ENCODE measurements at places on chromosomes 16 and 17. TPM values are rescaled to one million over a fixed set of nuclear protein-coding genes. Genes with fewer than 3 reads are reported as not detected.

DNA sequence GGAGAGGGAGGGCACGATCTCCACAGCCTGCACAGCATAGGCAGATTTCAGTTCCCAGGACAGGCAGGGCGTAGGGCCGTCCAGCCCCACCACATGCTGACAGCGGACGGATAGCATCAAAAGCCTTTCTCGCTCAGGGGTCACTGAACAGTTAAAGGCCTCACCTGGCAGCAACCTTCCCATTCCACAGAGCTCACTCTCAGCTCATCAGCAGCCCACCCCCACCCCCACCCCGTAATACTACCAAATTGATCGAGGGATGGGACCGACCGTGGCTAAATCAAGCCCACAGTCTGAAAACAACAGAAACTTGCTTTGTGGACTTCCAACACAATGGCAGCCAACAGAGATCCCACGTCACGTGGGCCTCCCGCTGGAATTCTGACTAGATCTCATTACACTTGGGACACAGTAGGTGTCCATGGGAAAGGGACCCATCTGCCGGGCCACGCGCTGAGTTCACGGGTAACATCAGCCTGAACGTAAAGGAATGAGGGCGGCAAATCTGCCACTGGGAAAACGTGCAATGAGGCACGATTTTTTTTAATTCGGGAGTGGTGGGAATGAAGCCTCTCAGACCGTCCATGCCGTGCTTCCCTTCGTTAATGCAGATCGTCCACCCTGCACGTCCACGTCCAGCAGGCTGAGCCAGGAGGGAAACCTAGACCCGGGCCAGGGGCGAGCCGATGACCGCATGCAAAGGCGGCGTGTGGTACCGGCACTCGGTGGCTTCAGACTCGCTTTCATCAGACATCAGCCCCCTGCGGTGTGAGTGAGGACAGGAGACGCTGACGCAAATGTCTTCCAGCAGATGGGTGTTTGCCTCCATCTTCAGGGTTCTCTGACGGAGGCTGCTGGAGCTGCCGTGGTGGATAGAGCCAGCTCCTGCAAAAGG is 92.1 kb downstream of the TBC1D16 start:
- no peak overlapping the region for H3K4me3 ChIP-seq
- peaks cover 8% of the 10 kb centered on the region for H3K4me1 ChIP-seq
- no peak overlapping the region for H3K27ac ChIP-seq
- no peaks in the 10 kb centered on the region for H3K36me3 ChIP-seq
- no peak for DNase-seq

DNA sequence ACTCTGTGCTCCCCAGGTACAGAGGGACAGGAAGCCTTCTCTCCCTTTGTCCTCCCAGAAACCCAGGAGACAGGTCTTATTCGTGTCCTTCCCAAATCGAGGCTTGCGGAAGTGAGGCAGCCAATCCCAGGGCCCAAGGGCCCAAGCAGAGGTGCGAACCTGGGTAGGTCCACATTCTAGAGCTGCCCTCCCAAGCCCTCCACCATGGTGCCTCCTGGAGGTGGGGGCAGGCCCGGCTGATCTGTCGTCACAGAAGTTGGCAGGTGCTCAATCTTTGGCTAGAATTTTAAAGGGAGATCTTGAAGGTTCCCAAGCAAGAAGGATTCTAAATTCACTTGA is 21.5 kb downstream of the MRC2 start:
- H3K27ac ChIP-seq: no peak overlapping the region
- H3K27me3 ChIP-seq: peaks cover 31% of the 10 kb centered on the region
- no peak overlapping the region for H3K4me3 ChIP-seq
- peaks cover 1% of the 10 kb centered on the region for H3K36me3 ChIP-seq
- peaks cover 17% of the 10 kb centered on the region for H3K4me1 ChIP-seq
- no peak for DNase-seq

GRCh38 chr16:58039829-58040495 is 14.4 kb downstream of the MMP15 start:
- no peaks in the 10 kb centered on the region for H3K4me1 ChIP-seq
- H3K27ac ChIP-seq: no peak overlapping the region
- H3K27me3 ChIP-seq: no peaks in the 10 kb centered on the region
- H3K36me3 ChIP-seq: no peaks in the 10 kb centered on the region

ITGB4 gene
- total RNA-seq: 0.67 TPM

Data from activated CD4-positive, alpha-beta memory T cell treated with anti-CD3 and anti-CD28 coated beads for 36 hours (primary cell).